ENCODE measurements at places on chromosomes 2 and 18.

- DNase-seq, result no peak
These were observed 28.2 kb upstream of the GIGYF2 start for GRCh38 chr2:232668805-232669444.

GRCh38 chr2:145022666-145023333 lies 502.9 kb upstream of the ZEB2 start:
- DNase-seq, result no peak

DNA sequence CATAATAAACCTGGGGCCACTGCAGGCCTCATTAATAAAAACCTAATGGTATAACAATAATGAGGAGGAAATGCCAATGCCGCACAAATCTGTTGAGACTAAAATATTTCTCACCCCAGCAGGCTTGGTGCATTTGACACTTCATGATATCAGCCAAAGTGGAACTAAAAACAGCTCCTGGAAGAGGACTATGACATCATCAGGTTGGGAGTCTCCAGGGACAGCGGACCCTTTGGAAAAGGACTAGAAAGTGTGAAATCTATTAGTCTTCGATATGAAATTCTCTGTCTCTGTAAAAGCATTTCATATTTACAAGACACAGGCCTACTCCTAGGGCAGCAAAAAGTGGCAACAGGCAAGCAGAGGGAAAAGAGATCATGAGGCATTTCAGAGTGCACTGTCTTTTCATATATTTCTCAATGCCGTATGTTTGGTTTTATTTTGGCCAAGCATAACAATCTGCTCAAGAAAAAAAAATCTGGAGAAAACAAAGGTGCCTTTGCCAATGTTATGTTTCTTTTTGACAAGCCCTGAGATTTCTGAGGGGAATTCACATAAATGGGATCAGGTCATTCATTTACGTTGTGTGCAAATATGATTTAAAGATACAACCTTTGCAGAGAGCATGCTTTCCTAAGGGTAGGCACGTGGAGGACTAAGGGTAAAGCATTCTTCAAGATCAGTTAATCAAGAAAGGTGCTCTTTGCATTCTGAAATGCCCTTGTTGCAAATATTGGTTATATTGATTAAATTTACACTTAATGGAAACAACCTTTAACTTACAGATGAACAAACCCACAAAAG lies 580.9 kb upstream of the TMEFF2 start:
- no peak for DNase-seq

DNA sequence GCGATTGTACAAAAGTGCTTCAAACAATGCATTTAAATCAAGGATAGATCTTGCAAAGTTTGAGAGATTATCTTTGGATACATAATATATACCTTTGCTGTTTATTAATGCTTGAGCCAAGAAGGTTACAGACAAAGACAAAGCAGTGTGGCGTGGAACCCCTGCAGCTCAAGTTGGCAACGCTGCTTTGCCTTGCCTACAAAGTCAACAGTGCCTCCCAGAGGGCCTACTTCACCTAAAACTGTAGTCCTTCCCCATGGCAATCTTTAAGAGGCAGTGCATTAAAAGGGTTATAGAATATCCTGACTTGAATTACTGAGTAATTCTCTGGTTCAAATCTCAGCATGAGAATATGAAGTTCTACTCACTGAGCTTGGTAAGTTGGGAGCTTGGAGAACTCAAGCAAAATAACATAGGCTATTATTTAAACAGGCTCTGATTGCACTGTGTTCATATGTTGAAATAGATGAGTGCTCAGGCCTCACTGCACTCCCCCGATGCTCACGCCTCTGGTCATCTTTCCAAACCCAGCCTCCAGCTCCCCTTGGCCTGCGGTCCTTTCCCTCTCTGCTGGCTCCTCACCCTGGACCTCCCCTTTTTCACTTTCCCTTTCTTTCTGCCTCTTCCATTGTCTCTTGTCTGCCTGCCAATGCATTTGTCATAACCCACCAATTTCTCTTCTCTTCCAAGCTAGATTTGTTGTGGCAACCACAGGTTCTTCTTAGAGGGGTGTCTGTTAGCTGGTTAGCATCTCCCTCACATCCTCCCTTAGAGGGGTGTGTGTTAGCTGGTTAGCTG lies 96.5 kb downstream of the MYT1L start:
- DNase-seq, result no peak

- DNase-seq, result no peak
These were observed 47.6 kb upstream of the PTH2R start for GRCh38 chr2:208358758-208359631.

- DNase-seq, result no peak
These were observed 119.2 kb downstream of the ANKRD44 start for GRCh38 chr2:197191177-197191939.

- peak; percentile 31 for DNase-seq
These were observed 37.0 kb upstream of the TMEM18 start for GRCh38 chr2:714005-714741.

GRCh38 chr2:64101141-64101591 lies 43.1 kb downstream of the PELI1 start:
- DNase-seq, result no peak

GRCh38 chr2:197378086-197378485 lies 56.7 kb downstream of the SF3B1 start:
- DNase-seq, result no peak

GRCh38 chr2:106061611-106062349 lies 132.3 kb downstream of the UXS1 start:
- no peak for DNase-seq

DNA sequence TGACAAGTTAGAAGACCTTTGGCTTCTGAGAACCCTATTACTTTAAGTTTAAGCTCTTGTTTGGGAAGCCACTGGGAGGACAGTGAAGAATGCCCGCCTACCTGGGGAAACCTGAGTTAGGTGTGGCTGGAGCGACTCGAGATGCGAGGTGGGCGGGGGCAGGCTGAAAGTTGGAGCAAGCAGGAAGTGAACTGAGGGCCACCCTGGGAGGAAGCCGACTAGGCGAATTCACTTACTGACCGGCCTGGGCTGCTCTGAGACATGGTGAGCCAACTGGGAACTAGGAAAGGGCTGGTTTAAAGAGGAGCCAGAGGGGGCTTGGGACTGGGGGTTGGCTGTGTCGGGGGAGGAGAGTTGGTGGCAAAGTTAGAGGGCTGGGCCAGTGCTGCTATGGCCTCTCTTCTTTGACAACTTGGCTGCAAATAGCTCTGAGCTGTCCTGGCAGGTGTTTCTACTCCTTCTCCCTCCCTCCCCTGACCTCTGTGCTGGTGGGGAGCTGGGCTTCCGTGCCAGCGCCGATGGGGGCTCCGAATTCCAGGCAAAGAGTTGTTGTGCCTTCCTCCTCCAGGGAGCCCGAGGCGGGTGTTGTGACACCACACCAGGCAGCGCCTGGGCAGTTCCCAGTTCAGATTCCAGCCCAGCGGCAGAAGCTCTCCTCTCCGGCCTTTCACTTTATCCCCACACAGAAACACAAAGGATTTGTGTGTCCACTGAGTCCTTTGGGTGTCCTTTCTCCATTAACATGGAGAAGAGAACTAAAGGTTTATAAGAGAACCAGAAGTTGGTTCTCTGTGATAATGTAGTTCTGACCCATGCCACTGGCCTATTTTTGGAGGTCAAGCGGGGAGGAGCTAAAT lies at the start of gene VAMP8:
VAMP8 (plus strand) TSS at position 201 of the 857 bp plus-strand sequence; CDS start at position 262, 61 bp downstream.
- peak; percentile 54 for DNase-seq

- no peak for DNase-seq
These were observed 341.2 kb downstream of the ALK start for GRCh38 chr2:29580223-29580622.

DNA sequence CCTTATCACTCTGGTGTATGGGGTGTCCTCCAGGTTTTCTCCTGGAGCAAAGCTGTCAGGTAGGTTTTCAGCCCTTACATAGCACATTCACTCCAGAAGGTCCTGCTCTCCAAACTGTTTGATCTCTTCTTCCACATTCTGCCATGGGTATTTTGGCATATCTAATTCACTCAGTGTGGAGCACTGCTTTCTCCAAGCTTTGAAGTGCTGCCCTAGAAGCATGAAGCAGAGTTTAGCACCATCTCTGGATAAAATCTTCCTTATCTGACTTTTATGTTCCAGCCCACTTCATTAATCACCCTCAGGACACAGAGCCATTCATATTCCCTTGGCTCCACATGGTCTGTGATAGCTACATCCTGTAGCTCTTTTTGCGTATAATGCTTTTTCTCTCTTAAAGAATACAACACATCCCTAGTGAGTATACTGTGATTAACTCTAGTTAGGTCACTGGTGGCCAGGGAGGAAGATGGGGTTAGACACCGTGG lies 56.7 kb upstream of the ARHGAP28 start:
- DNase-seq, result no peak

GRCh38 chr2:11160731-11161455 lies 5.6 kb downstream of the SLC66A3 start:
- DNase-seq, result no peak
